ENCODE measurements at places on chromosomes 3 and 15.

GRCh38 chr15:80911821-80912220, 77.8 kb downstream of the MESD start:
- DNase-seq, result no peak

DNA sequence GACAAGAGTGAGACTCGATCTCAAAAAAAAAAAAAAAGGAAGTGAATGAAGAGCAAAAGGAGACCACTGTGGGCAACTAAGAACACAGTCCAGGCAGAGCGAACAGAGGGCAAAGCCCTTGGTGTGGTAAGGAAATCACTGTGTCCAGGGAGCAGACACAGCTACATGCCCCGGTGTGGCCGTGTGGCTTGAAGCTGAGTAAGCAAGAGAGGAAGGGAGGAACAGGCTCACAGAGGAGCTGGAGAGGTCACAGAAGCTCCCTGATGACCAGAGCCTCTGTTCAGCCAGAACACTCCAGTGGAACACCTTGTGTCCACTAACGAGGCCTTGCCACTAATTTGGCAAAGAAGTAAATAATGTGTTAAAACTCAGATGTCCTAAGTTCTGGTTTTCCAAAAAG, 60.6 kb upstream of the GATA2 start:
- DNase-seq, result no peak

DNA sequence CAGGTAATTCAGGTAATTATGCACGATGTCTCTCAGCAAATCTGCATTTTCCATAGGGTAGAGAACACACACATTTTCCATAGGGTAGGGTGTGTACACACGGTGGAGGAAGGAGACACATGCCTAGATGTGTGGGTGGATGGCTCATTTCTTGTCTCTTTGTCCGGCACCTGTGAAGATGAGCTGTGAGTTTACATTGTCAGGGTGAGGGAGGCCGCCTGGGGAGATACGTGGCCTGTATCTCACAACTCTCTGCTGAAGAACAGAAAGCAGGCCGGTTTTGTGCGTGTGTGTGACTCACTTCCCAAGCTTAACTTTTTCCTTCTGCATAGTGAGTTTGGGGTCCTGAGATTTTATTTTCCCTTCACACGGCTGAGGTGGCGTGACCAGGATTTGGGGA, 60.3 kb downstream of the SLC6A6 start:
- DNase-seq, result no peak

DNA sequence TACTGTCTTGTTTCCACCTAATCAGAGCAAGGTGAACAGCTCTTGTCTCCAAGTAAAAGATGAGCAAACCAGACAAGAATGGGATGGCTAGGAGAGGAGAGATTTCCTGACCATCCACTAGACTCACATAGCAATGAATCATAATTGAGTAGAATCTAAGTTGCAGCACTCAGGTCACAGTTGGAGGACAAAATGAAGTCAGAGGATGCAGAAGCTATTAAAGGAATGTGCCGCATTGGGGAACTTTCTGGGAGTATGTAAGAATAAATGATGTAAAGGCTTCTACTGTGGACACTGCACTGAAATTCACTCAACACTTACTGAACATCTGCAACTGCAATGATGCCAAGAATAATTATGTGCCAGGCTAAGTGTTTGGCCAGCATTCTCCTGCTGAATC, 217.4 kb upstream of the WNT5A start:
- DNase-seq, result no peak

- DNase-seq, result no peak
Measured at GRCh38 chr3:81468391-81468790, 293.1 kb downstream of the GBE1 start.

GRCh38 chr3:117404141-117404540, 694.6 kb downstream of the TUSC7 start:
- no peak for DNase-seq

DNA sequence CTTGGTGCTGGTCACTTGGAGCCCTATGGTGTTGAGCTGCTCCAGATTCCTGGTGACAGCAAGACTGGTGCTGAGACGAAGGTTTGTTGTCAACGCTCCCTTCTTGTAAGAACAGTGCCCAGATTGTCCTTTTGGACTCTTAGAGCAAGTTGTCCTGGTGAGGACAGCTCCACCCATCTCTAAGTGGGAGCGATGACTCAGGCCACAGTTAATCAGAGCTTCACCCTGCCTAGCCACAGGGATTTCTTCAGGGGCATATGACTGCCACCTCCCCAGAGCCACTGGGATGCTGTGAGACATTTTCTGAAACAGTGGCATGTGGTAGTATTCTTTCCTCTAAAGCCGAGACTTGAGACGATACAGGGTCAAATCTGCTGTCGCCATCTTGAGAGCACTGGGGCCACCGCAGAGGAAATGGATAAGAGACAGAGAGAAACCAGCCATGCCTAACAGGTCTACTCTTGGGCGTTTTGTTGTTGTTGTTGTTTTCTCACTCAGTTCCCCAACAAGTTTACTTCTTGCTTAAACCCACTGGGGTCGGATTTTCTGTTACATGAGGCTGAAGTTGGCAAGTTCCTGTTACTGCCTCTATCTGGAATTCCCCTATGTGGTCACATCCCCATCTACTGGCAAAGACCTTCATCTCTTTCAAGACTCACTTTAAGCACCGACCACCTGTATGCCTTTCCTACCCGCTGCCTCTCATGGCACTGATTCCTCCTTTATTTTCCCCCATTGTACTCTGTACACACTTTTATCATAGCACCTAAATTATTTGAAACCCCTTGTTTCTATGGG, 16.0 kb upstream of the PCOLCE2 start:
- DNase-seq, result no peak

DNA sequence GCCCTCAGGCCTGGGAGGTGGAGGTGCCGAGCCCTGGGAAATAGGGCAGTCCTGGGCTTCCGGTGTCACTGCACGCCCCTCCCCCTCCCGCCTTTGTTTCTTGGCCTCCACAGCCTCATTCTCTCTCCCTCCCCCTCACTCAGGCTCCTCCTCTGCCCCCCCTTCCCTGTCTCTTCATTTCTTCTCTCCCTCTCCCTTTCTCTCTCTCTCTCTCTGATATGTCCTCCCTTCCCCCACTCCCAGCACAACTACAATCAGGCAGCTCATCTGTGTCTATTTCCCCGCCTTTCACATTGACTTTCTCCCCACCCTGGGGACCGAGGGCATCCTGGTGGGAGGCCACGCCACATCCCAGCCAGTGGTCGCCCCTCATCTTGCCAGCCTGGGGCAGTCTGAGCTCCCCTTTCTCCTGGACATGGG, 40.2 kb downstream of the IDH2 start:
- DNase-seq, result peak; percentile 53

GRCh38 chr3:188772886-188773285, 398.9 kb upstream of the TPRG1 start:
- no peak for DNase-seq

GRCh38 chr3:188646592-188646991, 492.6 kb downstream of the LPP start:
- DNase-seq, result no peak

DNA sequence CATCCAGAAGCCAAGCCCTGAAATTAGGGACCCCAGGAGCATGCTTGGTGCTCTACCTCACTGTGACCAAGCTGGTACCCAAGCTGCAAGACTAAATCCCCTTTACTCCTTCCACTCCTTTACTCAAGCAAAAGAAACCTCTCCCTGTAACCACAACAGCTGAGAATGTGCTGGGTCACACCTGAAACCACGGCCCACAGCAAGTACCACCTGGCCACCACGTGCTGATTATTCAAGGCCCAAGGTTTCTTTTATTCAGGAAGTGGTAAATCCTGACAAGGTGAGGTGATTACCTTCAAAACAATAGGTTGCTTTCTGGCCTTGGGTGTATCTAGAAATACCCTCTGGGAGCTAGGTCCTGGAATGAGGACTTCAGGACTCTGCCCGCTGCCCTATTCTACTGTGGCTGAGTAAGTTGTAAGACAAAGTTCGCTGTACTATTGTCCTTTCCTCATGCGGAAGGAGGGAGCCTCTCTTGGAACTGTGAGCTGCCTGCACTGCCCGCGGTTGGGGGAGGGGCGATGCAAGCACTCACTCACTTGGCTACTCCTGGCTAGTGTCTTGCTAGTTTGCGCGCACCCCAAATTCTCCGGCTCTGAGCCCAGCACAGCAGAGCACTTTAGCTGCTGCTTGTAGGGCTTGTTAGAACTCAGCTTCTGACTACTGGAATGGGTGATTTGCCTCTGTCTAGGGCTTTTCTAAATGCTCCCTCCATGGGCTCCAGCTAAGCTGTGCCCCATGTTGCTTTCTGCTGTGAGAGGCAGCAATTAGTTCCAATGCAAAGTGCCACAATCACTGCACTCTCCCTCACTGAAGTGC, 487.1 kb upstream of the CNTN3 start:
- DNase-seq, result no peak

DNA sequence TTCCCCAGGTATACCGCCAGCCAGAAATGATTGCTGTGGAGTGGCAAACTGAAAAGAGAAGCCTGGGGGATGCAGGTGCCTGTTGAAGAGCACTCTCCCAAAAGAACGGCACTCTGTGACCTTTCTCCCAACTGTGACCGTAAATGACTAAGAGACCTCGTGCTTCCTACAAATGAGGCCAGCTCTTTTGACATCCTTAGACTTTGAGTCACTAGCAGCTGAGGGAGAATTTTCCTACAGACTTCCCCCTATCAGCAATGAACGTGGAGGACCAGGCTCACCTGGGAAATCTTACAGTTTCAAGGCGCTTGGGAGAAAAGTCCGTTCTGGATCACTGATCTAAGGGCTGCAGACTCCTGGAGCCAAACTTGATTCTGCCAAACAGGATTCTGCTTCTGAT, 8.6 kb downstream of the AQP9 start:
- DNase-seq, result peak; percentile 3

DNA sequence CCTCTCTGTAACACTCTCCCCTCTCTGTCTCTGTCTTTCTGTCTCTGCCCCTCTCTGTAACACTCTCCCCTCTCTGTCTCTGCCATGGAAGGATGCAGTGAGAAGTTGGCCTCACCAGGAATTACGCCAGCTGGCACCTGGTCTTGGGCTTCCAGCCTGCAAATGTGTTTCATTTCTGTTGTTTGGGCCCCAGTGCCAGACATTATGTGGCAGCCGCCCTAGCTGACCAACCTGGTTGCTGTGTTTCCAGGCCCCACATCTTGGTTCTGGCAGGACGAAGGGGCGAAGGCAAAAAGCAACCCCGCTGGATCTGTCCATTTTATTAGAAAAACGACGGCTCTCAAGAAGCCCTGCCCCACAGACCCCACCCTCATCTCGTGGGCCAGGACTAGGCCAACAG, 5.2 kb upstream of the ZXDC start:
- DNase-seq, result no peak

GRCh38 chr3:72907731-72908620, 20.1 kb downstream of the GXYLT2 start:
- DNase-seq, result no peak

GRCh38 chr3:158382479-158382878, 188.5 kb upstream of the MLF1 start:
- no peak for DNase-seq

- no peak for DNase-seq
Measured at GRCh38 chr3:108117241-108117775, 26.5 kb upstream of the CD47 start.

DNA sequence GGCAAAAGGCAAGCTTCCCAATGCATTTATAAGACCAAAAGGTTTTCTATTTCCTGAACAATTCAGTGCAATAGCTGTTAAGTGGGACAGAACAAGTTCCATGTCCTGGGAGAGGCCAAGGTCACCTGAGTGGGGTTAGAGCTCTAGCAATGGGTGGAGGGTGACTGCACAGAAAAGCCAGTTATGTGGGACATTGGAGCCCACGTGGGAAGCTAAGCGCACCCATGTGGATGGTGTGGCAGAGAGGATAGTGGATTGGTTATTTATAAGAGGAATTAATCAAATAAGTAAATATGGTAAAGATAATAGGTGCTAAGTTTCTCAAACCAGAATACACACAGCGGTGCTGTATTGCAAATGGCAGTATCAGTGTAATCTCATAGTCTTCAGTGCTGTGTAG, 6.3 kb downstream of the NSMCE3 start:
- no peak for DNase-seq

DNA sequence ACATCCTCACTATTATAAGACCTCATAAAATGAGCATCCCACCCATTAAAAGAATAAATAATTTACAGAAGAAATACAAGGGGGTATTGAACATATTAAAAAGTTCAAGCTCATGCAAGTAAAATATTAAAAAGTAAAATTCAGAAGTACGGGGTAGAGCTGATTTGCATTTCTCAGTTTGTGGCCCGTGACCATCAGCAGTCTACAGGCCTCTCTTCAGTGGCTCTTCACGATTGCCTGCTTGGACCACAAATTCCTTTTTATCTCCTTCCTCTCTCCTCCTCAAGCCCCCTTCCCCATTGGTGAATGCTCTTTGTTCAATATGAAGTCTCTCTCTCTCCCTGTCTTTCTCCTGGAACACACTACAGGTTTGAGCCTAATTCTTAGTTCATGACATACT, 19.1 kb downstream of the CYP8B1 start:
- no peak for DNase-seq

DNA sequence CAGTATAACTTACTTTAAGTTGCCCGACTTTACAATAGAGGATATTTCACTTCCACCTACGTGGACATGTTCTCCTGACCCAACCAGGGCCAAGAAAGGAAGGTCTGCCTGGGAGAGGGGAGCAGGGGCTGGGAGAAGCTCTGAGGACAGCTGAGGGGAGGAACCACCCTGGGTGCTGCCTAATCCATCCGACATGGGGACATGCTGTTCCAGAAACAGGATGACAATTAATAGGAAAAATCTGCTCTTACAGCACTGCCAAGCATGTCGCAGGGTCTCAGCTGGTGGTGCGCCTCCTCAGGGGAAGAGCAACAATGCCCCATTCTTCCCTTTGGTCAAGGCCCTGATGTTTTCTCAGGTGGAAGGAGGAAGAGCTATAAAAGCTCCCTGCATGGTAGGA, 132.3 kb downstream of the NTRK3 start:
- no peak for DNase-seq

GRCh38 chr3:104825116-104825515, 541.6 kb upstream of the ALCAM start:
- no peak for DNase-seq

DNA sequence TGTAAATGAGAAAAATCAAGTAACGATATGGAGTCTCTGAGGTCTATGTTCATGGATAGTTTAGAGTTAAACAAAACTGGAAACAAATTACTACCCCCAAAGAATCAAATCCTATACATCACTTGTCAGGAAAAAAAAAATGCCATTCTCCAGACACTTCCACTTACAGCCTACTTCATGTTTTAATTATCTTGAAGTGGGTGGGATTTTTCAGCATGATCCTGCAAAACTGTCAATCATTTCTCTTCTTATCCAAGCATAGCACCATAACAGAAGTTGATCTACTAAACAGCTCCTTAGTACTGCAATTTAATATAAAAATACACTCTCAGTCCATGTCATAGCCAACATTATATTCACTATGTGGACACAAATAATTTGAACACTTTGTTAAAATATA, 833.9 kb downstream of the TUSC7 start:
- no peak for DNase-seq

- DNase-seq, result no peak
Measured at GRCh38 chr3:172285844-172286243, 162.4 kb downstream of the GHSR start.

- DNase-seq, result no peak
Measured at GRCh38 chr3:128487813-128488635, 5.0 kb downstream of the GATA2 start.

GRCh38 chr3:141421639-141422319, 53.5 kb downstream of the ZBTB38 start:
- DNase-seq, result no peak

Data from CD4-positive, alpha-beta T cell treated with Interleukin-10 for 1 hour (primary cell).